NCI-H1930 (cell line): ENCODE measurements at places on chromosomes 13 and 19.

DNA sequence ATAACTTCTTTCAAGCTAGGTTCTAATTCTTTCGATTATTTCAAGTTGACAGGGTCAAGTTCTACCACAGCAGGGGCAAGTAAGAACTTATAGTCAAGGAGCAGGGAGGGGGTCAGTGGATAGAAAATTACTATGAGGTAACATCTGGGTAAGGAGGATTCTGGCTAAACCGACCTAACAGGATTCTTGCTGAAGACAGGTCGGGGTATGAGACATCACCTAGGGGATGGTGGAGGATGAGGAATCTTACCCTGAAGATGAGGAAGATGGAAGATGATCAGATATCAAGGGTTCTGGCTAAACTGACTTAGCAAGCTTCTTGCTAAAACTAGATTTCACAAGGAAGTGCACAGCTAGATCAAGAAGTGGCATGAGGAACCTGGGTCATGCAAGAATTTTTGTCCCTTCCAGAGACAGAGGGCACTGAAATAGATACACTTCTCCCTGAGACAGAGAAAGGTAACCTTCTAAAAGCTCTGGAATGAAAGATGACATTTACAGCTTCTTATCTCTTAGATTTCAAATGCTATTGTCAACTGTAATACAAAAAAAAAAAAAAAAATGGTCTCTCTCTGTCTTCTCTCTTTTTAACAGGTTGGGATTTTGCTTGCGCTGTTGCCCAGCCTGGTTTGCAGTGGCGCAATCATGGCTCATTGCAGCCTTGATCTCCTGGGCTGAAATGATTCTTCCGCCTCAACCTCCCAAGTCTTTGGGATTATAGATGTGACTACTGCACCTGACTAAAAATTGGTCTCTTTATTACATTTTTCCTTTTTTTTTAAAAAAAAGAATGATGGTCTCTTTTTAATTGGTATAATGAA is 9.6 kb upstream of the METTL21C start:
- DNase-seq: no peak

DNA sequence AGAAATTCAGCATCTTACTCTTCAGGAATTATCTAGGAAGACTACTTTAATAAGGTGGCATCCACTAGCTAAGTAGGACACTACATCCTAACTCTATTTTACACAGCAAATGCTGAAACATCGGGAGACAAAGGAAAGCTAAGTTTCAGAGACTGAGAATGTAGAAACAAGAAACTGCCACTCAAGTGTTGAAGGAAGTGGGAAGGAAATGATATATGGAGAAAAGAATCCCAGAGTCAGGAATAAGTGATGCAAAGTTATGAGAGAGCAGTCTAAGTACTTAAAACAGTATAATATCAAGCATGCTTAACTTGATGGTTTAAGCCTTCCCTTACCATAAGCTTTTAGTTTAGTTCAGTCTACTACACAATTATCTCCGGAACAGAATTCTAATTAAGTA is 52.4 kb downstream of the RBM26 start:
- no peak for DNase-seq

GRCh38 chr19:10568062-10568825 is 535 bp downstream of the CDKN2D start:
- no peak for DNase-seq

- no peak for DNase-seq
These were observed 1.3 kb upstream of the CALM3 start for GRCh38 chr19:46599716-46600373.

- DNase-seq: peak; percentile 58
These were observed 11.0 kb downstream of the CTU1 start for GRCh38 chr19:51097166-51097738.

DNA sequence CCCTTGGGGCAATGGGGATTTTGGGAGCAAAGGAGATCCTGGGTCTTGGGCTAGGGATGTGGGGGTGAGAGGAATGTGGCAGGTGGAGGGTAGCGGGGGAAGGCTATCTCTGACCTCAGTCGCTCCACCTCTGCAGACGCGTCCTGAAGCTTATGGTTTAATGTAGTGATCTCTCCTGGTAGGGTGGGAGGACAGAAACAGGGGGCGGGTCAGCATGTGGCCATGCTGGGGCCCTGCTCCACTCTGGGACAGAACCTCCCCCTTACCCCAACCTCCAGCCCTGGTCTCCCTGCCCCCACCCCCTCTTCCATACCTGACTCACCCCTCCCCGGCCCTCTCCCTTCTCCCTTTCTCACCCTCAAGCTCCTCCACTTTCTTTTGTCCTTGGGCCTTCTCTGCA is 1.4 kb downstream of the BST2 start:
- no peak for DNase-seq

- DNase-seq: no peak
These were observed 77.4 kb downstream of the SLC15A1 start for GRCh38 chr13:98675066-98675465.

DNA sequence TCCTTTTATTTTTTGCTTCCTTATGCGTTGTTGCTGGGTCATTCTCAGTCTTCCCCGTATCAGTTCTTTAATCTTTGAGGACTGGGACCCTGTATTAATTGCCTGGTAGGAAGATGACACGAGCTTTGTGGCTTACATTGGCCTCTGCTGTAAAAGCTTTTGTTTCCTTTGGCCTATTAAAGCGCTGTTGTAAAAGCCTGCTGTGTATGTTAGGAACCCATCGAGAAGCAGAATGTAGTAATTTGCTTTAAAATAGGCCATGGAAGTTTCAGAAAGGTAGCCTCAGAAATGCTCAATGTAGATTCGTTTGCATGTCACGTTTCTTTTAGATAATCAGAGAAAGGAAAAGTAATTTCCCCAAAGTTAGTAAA is 257.5 kb upstream of the STARD13 start:
- DNase-seq: peak; percentile 45

GRCh38 chr13:99688776-99689175 is 187.5 kb downstream of the TM9SF2 start:
- DNase-seq: no peak

- DNase-seq: no peak
These were observed 17.1 kb upstream of the WASF3 start for GRCh38 chr13:26540334-26540733.

DNA sequence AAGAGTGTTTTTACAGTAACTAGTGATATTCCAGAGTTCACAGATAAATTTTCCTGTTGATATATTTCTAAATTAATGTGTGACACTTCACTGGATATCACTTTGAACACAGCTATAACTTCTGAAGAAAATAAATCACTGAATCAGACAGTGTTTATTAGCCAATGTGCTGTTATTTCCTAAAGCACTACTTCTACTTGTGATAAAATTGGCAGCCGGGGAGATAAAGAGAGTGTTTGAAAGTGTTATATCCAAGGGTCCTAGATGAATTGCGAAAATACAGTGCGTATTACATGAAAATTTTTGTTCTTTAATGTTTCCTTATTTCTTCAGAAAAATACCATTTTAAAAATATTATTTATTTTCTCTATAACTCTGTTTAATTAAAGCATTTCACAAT is 417.5 kb upstream of the ARGLU1 start:
- no peak for DNase-seq

DNA sequence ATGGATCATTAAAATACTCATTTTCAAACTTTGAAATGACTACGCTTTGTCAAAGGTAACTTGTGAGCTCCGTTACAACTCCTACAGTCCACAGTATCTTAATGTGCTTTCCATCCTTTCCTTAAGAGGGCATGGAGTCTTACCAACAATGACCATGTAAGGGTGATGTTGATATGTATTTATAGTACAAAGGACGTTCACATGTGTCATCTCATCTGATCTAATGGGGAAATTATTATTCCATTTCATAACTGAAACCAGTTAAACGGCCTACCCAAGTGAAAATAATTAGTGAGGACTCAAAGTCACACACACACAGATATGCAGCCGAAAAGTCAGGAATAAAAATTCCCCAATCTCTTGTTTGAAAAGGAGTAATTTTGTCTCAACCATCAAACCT is 9.6 kb downstream of the USP12 start:
- DNase-seq: no peak

- peak; percentile 41 for DNase-seq
These were observed 92.0 kb downstream of the NHLRC3 start for GRCh38 chr13:39130301-39130700.

DNA sequence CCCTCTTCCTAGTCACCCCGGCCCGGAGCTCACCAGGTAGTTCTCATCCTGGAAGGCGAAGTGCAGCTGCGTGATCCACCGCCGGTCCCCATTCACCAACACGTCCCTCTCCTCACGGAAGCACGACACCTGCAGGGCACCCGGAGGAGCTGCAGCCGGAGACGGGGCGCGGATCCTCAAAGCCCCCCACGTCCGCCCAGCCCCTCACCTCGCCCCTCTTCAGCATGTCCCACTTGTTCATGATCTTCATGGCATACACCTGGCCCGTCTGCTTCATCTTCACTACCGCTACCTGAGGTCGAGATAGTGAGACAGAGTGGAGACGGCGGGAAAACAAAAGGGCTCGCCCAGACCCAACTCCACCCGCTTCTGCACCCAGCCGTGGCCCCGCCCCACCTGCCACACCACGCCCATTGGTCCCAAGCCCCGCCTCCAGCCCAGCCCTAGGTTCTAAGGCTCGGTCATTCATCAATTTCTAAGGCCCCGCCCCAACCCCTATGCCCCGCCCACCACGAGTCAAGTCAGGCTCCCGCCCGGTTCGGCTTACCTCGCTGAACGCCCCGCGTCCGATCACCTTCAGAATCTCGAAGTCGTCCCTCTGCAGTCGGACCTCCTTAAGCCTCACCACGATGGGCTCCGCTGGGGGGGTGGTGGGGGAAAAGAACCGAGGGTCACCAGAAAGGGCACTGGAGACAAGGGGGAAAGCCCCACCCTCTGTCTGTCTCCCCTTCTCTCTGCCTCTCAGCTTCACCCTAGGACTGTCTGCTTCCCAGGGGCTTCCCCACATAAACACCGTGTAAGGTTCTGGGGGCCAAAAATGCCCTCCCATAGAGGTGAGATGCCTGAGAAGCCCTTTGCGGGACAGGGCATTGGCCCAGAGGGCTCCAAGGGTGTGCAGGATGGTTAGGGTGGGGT is 2.8 kb downstream of the DMPK start:
- DNase-seq: no peak

DNA sequence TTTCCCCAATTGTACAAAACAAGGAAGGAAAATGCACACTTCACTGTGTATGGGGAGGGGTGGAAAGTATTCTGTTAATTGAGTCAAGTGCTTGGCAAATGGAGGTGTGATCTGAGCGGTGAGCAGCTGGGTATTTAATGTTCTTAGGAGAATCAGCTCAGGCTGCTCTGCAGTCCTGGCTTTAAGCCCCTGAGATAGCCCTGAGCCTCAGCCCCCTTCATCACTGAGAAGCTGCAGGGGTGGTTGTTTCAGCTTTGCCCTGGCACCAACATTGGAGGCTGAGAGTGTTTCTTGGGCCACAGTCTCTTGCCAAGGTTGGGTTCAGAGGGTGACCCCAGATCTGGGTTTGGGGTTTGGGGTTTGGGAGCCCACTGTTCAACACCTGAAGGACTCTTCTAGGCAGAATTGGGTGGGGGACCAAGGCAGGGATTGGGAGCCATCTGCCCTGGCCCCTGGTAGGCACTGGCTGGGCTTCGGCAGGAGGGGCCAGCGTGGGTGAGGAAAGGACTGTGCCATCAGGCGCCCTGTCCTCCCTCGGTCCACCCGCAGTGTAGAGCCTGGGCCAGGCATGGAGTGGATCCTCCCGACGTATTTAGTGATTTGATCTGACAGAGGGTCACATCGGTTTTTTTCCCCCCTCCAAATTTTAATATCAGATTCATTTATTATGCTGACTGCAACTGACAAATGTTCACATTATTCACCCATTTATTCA is 66.7 kb upstream of the ZNF536 start:
- DNase-seq: no peak

DNA sequence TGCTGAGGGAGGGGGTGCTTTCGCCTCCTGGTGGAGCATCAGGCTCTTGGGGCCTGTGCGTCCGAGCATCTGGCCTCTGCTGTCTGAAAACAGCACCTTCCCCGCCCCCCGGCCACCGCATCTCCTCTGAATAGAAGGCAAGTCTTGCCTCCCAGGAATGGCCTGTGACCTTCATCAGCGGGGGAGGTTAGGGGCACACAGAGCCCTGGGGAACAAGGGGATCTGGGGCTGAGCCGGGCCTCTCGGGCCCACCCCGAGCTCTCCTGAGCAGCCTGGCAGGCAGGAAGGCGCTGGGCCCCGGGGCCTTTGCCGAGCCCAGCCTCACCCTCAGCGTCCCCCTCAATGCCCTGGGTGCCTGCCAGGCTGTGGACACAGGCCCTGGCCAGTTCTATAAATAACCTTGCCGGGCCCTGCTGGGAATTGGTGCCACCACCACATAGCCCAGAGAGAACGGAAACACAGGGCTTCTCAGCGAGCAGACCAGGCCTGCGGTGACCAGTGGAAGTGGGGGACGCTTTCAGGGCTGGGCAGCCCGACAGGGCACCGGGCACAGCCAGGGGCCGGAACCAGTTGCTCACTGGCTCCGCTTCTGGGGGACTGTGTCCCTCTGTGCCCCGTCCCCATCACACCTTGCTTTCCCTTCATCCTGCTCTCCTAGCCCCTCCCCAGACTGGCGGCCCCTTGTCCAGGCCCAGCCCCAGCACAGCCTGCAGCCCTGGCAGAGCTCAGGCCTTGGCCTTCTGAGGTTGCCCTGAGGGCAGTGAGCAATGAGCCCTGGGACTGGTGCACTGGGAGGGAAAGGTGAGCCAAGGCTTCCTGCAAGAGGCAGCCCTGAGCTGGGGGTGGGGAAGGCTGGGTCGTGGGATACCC is 9.5 kb downstream of the STK11 start:
- DNase-seq: no peak

DNA sequence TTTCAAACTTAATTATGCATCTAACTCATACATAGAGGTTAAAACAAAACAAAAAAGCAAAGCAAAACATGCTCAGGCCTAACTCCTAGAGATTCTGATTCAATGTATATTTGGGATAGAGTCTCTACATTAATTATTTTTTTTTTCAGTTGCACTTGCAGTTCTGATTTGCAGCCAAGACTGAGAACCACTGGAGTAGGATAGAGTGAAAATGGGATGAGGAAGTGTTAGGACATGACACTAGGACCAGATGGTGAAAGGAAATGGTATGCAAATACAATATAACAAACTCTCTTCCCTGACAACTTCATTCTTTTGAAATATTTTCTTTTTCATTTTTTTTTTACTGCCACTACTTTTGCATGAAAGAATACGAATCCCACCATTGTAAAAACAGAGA is 1.8 kb downstream of the CCDC122 start:
- no peak for DNase-seq

- no peak for DNase-seq
These were observed 30.1 kb downstream of the OPA3 start for GRCh38 chr19:45554481-45554880.

GRCh38 chr13:109740121-109740520 is 46.3 kb downstream of the IRS2 start:
- no peak for DNase-seq

DNA sequence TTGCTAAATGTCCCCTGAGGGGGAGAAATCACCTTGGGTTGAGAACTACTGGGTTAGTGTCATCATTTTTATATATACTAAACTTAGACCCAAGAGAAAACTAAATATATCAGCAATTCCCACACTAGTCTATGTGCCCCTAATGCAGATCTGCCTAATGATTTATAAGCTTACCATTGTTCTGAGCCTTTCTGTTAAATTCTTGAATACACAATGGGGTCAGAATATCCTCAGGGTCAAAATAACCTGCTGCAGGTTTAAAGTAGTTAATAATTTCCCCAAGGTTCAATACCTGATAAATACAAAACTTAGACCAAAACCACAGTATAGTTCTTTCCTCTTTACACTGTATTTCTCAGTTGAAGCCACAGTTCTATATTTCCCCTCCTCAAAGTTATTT is 4.6 kb downstream of the VWA8 start:
- DNase-seq: no peak
